ENCODE measurements at places on chromosomes 7 and 10. TPM values are rescaled to one million over a fixed set of nuclear protein-coding genes. Genes with fewer than 3 reads are reported as not detected.
A peak's percentile ranks its signal among the peaks of the same experiment; 100 is the strongest.

GRCh38 chr7:26201247-26202018, at the start of gene CBX3:
Gene CBX3 (plus strand): TSS chr7:26201745. CDS start chr7:26202999, 1,254 bp downstream.
- DNase-seq = peak; percentile 97

DNA sequence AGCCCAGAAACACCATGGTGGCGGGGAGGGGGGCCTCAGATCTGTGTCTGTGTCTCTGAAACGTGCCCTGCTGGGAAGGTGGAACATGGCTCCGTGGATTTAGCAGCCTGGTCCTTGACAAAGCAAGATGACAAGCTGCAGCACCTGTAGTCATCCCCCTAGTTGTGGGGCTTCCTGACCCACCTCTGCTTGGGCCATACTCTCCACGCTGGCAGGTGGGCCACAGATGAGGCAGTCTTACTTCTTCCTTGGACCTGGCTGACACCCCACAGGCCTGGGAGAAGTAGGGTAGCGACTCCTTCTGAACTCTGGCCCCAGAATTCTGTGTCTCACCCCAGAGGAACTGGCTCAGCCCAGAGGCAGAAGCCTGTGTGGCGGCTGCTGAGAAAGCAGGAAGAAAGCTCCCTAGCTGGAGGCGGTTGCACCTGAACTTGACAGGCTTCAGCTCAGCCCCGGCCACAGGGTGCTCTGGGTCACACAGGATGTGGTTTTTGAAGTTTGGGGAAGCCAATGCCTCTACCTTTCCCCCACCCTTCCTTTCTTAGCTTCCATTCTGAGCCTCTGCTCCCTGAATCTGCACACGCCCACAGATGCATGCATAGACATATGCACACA, 113.9 kb downstream of the ABLIM1 start:
- DNase-seq = peak; percentile 95

GRCh38 chr10:66837990-66838389, 87.8 kb upstream of the LRRTM3 start:
- DNase-seq = no peak

DNA sequence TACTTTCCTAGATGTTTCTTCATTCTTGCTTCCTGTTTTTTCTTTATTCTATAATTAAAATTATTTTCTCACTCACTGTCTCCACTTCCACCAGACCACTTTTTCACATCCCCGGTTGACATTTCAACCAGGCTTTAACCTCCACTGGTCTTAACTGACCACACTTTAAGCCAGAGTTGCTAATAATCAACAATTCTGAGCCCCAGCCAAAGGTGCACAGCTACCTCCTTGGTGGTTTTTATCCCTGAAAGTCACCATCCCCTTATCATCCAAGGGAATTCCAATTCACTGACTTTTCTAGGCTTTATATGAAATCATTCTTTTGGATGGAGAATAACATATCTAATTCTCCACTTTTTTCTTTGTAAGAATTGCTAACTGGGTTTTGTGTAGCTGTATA, 138.9 kb downstream of the FRMD4A start:
- DNase-seq = no peak

The TMEM225B gene
- total RNA-seq = 2.3 TPM

DNA sequence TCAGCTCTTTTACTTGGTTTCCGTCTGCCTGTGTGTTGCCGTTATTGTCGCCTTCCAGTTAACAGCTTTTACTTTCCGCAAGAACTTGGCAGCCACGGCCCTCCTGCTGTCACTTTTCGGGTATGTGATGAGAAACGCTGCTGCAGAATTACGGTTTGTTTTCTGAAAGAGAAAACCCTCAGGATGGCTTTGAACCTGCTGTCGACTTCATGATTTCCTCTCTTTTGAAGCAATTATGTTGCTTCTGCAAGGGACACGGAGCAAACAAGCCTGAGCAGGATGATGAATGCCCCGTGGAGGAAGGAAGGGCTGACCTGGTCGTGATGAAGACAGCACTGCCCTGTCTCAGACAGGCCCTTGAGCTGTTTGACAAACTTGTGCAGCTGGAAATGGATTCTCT, 339.8 kb downstream of the ABCA13 start:
- DNase-seq = no peak

The A1CF gene
- total RNA-seq = not detected

The EGFR gene
- not detected for total RNA-seq

DNA sequence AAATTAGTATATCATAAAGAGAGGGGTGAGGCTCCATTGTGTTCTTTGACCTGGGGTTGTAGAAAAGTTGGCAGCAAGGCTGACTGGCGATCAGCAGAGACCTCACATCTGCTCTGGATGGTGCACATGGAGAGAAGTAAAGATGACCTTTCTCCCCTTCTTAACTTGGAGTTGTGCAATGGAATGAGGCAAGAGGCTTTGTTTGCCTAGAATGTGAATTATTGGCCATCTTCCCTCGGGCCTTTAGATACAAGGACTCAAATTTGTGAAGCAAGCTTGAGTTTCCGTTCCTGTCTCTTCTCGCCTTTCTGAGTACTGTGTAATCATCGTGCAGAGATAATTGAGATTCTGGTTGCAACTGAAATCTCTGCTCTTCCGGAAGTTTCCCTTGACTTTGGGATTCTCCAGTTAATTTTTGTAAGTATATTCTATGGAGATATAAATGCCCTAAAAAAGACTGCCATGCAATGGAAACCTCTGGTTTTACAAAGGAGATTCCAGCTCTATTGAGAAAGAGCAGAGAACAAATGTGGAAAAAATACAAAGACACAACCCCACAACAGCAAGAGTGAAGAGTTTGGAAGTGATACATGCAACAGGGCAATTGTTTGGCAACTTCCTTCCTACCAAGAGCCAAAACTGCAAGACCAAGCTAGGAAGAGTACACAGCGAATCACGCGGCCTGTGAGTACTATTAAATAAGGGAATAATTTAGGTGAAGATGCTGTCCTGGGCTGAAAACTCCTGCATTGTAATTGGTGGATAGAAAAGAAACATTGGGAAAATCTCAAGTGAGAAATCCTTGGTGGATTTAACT, 542.3 kb upstream of the NRP1 start:
- DNase-seq = no peak

The ITPRID1 gene
- not detected for total RNA-seq

The ZCCHC24 gene
- 2.4 TPM for total RNA-seq

The HABP2 gene
- not detected for total RNA-seq

The GPR26 gene
- total RNA-seq = not detected

DNA sequence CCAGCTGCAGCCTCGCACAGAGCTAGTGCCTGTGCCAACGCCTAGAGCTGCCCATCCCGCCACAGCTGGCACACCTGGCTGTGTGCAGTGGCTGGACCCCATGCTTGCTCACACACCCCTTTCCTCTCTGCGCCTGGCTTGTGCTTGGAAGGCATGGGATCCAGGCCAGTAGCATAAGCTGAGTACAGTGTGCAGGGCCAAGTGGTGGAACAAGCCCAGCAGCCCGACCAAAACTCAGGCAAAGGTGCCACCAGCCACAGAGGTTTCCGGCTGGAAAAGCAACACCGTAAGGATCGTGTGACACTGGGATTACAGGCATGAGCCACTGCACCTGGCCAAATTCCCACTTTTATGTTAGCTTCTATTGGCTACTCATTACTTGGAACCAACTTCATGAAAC, 38.4 kb downstream of the SCRN1 start:
- no peak for DNase-seq

The TNS3 gene
- total RNA-seq = 2.6 TPM

The CRHR2 gene
- not detected for total RNA-seq

DNA sequence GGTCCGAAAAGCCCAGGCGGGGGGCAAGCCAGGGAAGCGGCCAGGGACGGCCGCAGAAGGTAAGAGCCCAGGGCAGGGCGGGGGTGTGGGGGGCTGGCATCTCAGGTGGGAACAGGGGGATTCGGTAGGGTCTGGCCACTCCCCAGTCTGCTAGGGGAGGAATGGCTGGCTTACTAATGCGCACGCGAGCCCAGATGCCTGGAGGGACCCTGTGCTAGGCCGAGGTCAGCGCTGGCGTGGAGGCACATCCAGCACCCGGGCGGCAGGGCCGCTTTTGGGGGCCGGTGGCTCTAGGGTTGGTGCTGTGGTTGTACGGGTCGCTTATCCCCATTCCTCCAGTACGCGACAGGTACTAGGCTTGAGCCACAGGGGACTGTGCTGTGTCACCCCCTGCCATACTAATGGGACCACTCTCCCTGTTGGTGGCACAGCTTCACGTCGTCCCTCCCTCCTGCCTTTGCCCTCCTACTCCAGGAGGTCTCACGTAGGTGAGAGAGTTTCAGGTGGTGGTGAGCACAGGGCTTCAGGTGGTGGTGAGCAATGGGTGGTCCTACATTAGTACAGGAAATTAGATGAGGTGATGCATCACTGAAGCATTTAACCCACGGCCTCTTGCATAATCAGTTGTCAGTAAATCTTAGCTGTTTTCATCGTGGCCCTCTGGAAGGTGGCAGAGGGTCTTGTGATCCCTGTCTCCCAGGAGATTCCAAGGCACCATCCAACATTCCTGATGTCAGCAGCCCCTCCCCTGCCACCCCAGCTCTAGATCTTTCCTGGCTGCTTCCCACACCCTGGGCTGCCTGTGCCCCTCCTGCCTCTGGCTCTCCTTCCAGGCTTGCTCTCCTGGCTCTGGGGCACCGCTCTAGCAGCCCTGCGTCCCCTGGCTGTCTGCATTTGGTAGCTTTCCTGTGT, 971 bp downstream of the AEBP1 start:
- no peak for DNase-seq

The ZNF804B gene
- not detected for total RNA-seq

DNA sequence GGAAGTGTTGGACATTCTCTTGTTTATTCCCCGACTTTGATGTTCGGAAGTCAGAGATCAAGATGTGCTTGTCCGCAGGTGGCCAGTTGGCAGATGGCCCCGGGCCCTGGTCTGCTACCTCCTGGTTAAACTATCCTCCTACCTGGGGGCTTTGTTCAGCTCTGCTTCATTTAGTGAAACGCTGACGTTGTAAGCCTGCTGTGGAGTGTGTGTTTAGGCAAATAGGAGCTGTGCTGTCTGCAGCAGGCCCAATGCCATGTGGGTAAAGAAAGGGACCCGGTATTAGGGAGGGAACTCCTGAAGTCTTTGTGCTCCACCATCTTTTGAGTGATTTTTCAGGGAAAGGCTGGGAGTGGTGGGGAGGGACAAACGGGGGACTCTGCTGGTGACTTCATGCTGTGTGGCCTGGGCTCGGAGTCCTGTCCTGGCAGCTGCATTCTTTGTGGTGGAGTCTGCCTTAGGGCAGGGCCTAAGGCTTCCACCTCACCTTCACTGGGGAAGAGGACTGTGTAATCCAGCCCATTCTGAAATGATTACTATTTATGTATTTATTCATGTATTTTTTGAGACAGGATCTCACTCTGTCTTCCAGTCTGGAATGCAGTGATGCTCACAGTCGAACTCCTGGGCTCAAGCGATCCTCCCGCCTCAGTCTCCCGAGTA, 171.1 kb upstream of the KLF6 start:
- DNase-seq = no peak

- DNase-seq = no peak
Observed at GRCh38 chr7:26426096-26426495, 134.4 kb downstream of the SNX10 start.

- DNase-seq = no peak
Observed at GRCh38 chr7:90407484-90407821, 4.2 kb downstream of the CLDN12 start.

The RAPGEF5 gene
- 0.66 TPM for total RNA-seq

DNA sequence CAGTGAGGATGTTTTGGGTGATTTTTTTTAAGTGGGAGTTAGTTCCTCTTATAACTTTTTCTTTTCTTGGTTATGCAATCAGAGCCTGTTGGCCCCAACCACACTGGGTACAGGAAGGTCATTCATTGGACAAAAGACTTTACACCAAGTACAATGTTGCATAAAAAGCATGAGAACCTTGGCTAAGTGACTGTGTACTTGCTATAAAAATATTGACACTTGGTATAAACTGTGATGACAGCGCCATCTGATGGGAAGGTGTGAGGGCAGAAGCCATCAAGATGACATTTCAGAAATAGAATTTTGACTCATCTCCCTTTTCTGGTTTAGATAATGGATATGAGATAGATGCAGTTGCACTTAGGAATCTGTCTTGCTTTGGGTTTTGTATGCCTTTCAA, 126.4 kb upstream of the CCDC6 start:
- peak; percentile 62 for DNase-seq

The IDI2 gene
- not detected for total RNA-seq

The OR9A4 gene
- not detected for total RNA-seq

DNA sequence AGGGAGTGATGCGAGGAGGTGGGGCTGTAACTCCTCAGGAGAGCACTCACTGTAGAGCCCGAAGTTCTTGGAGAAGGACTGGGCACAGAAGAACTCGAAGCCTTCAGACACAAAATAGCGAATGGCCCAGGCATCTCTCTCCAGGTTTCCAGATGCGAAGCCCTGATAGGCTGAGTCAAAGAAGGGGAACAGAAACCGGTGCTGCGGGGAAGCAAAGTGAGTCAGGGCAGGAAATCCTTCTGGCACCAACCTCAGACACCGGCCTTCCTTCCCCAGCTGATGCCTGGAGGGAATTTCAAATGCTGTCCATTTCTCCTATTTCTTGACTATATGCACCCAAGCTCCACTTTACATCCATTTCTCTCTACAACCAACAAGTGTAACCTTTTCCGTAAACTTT, 26.8 kb downstream of the GOT1 start:
- no peak for DNase-seq

GRCh38 chr7:25858525-25859411, 293.2 kb upstream of the NFE2L3 start:
- DNase-seq = no peak

GRCh38 chr7:147022056-147022455, 905.5 kb downstream of the CNTNAP2 start:
- no peak for DNase-seq

The AKR1B1 gene
- total RNA-seq = 113 TPM

DNA sequence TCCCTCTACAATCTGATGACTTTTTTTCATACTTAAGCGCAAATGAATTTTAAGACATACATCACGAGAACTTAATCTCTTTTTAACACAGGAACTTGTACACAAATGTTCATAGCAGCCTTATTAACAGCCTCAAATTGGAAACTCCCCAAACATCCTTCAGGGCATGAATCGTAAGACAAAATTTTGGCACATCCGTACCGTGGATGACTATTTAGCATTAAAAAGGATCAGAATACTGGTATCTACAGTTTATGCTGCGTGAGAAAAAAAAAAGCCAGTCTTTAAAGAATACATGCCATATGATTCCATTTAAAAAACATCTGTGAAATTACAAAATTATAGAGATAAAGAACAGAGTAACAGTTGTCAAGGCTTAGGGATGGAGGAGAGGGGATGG, 46.8 kb downstream of the PDE1C start:
- DNase-seq = no peak

Measured in activated CD8-positive, alpha-beta memory T cell treated with anti-CD3 and anti-CD28 coated beads, Interleukin-2, amount 10 ng/mL, durations not matched to agents 7 days and 5 days (primary cell).